ENCODE measurements at places on chromosomes 13 and 19. TPM values are rescaled to one million over a fixed set of nuclear protein-coding genes. Genes with fewer than 3 reads are reported as not detected.
A peak's percentile ranks its signal among the peaks of the same experiment; 100 is the strongest.

DNA sequence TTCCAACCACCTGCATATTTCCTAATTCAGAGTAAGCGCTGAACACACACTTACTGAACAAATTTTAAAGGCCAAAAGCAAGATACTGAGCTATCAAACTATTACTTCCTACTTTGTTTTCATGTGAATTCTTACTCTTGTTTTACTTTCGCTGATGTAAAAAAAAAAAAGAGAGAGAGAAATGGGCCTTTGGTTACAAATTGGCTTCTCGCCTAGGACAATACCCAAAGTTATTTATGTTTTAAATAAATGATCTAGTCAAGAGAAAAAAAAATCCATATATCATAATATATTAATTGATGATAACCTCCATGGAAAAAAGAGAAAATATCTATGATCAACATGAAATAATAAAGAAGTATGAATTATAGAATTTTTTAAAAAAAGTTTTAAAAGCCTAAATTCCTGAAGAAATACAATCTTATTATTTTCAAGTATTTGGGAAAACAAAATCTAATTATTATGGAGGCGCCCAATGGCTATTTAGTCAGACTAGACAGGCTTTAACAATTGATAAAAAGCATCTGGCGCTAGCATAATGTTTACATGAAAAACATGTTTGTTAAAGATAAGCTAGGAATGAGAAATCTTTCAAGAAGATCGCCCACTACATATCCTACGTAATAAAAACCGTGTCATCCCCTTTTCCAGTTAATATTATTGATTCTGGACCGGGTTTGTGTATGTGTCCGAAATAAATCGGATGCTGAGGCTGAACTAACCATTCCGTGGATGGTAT lies 9.0 kb downstream of the COL4A1 start:
- no peak for DNase-seq
- H3K27ac ChIP-seq: peak overlapping the region; percentile 79
- no peak overlapping the region for H3K4me3 ChIP-seq
- no peaks in the 10 kb centered on the region for H3K27me3 ChIP-seq
- H3K4me1 ChIP-seq: no peaks in the 10 kb centered on the region

DNA sequence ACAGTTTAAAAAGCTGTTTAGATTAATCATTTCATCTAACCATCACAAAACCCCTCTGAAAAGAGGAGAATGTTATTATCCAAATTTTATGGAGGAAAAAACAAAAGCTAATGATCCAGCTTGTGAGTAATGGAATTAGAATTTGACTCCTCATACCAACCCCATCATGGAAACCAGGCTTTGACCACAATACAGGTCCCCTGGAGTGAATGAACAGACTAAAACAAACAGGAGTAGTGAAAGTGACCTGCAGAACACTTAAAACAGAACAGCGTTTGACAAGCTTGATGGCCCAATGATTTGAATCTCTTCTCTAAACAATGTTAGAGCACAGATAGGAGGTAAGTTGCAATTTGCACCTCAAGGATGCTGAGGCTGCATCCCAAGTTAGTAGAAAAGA lies 230.0 kb downstream of the DCT start:
- H3K27me3 ChIP-seq: no peaks in the 10 kb centered on the region
- peaks cover 9% of the 10 kb centered on the region for H3K4me1 ChIP-seq
- DNase-seq: no peak
- H3K4me3 ChIP-seq: no peak overlapping the region

GRCh38 chr13:62626771-62627170 lies 1211.1 kb upstream of the PCDH20 start:
- no peaks in the 10 kb centered on the region for H3K36me3 ChIP-seq
- DNase-seq: no peak
- H3K27ac ChIP-seq: no peak overlapping the region
- H3K27me3 ChIP-seq: no peaks in the 10 kb centered on the region
- no peaks in the 10 kb centered on the region for H3K4me1 ChIP-seq
- H3K4me3 ChIP-seq: no peak overlapping the region

- no peak for DNase-seq
- no peaks in the 10 kb centered on the region for H3K36me3 ChIP-seq
- peaks cover 72% of the 10 kb centered on the region for H3K4me1 ChIP-seq
- no peak overlapping the region for H3K27ac ChIP-seq
- H3K27me3 ChIP-seq: no peaks in the 10 kb centered on the region
Measured at GRCh38 chr13:40648040-40648439, 18.4 kb downstream of the FOXO1 start.

GRCh38 chr13:110636053-110636475 lies 20.7 kb downstream of the NAXD start:
- no peak overlapping the region for H3K4me3 ChIP-seq
- peaks cover 8% of the 10 kb centered on the region for H3K4me1 ChIP-seq
- H3K36me3 ChIP-seq: peaks cover 6% of the 10 kb centered on the region
- H3K27ac ChIP-seq: no peak overlapping the region
- H3K27me3 ChIP-seq: no peaks in the 10 kb centered on the region

GRCh38 chr13:97468331-97468730 lies 34.4 kb downstream of the RAP2A start:
- peak; percentile 48 for DNase-seq
- H3K27ac ChIP-seq: peak overlapping the region; percentile 67
- H3K4me1 ChIP-seq: peaks cover 7% of the 10 kb centered on the region

DNA sequence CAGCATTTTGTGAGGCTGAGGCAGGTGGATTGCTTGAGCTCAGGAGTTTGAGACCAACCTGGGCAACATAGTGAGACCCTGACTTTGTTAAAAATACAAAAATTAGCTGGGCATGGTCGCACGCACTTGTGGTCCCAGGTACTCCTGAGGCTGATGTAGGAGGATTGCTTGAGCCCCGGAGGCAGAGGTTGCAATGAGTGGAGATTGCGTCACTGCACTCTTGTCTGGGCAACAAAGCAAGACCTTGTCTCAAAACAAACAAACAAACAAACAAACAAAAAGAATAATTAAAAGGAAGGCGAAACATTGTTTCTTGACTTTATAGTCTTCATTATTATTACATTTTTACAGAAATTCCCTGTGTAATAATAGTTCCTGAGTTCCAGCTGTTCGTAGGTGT lies 15.9 kb downstream of the BIVM start:
- no peaks in the 10 kb centered on the region for H3K27me3 ChIP-seq
- H3K27ac ChIP-seq: no peak overlapping the region
- DNase-seq: no peak
- H3K36me3 ChIP-seq: no peaks in the 10 kb centered on the region

GRCh38 chr13:112771877-112772538 lies 82.2 kb downstream of the ATP11A start:
- no peak overlapping the region for H3K27ac ChIP-seq
- no peak overlapping the region for H3K4me3 ChIP-seq
- no peaks in the 10 kb centered on the region for H3K4me1 ChIP-seq
- no peak for DNase-seq
- H3K36me3 ChIP-seq: no peaks in the 10 kb centered on the region

DNA sequence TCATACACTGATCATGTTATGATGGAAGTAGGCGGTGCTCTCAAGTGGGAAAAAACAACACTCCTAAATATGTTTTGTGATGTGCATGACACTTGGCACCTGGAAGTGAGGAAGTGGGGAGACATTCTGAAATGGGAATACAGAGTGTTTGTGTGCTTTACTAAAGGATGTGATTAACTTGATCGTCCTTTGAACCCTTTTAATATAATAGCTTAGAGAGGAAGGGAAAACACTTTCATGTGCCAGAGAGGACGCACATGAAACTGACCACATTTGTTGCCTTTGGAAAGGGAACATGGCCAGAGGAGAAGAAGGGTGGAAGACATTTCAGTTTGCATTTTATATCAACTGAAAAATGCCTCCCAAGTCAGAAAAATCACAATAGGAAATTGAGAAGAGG lies 31.4 kb downstream of the SMAD9 start:
- H3K27me3 ChIP-seq: no peaks in the 10 kb centered on the region
- no peak for DNase-seq
- H3K36me3 ChIP-seq: no peaks in the 10 kb centered on the region
- no peak overlapping the region for H3K4me3 ChIP-seq
- H3K27ac ChIP-seq: no peak overlapping the region

DNA sequence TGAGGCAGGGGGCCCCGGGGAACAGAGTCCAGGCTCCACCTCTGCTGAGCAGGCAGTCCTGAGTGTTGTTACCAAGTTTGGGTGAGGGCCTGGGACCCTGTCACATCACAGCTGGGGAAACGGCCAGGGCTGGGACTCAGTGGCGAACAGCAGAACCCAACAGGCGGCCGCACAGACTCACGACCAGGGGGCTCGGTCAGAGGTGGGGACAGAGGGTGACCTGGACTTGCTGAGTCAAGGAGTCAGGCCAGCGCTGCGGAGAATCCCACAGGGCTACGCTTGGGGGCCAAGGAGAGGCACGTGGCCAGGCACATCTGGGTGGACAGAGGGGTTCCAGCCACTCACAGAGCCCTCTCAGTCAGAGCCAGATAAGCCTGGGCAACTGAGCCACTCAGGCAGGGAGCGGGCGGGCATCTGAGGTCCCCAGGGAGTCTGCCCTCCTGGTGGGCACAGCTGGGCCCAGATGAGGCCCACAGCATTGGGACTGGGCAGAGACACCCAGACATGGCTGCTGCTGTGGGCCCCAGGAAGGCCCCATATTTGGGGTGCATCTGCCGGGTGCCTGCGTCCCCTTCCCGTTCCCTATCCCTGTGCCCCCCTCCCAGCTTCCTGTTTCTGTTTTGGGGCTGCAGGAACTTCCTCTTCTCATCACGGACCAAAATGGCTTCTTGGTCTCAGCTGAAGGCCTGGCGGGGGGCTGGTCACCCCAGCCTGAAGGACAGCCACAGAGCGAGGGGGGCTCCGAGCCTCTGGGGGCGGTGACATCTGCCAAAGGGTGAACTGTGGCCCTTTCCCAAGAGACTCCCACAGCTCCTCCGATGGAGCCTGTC lies 34.0 kb downstream of the CEBPA start:
- no peaks in the 10 kb centered on the region for H3K4me1 ChIP-seq
- no peak for DNase-seq
- no peak overlapping the region for H3K27ac ChIP-seq
- H3K27me3 ChIP-seq: peaks cover 4% of the 10 kb centered on the region

DNA sequence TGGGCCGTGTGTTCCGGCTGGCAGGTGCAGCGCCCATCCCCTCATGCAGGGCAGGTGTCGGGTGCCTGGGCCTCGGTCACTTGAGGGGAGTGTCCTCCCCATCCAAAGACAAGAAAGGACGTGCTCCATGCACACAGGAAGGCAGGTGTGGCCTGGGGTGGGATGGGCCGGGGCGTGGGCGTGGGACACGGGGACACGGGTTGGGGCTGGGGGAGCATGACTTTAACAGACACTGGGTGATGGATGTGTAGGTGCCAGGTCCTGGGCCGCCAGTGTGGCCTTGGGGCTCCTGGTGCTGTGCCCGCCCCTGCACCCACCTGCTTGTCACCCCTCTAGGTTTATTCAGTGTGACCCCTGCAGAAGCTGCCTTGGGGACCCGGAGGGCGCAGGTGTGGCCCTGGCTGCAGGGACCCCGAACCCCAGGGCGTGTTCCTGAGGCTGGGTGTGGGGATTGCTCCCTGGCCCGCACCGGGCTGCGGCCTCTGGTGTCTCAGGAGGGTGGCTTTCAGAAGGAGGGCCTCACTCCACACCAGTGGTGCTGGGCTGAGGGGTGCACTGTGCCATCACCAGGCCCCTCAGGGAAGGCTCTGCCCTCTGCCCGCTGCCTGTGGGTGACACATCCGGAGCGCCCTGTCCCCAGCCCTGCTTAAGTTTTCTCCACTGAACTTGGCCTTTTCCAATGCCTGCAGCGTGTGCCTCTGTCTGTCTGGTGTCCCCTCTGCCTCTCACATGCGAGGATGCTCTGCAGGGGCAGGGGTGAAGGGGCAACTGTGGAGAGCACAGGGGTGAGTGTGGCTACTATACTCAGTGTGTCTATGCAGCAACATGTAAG lies 5.2 kb downstream of the TMEM255B start:
- H3K27ac ChIP-seq: no peak overlapping the region
- H3K4me1 ChIP-seq: no peaks in the 10 kb centered on the region
- no peak overlapping the region for H3K4me3 ChIP-seq
- H3K27me3 ChIP-seq: no peaks in the 10 kb centered on the region

DNA sequence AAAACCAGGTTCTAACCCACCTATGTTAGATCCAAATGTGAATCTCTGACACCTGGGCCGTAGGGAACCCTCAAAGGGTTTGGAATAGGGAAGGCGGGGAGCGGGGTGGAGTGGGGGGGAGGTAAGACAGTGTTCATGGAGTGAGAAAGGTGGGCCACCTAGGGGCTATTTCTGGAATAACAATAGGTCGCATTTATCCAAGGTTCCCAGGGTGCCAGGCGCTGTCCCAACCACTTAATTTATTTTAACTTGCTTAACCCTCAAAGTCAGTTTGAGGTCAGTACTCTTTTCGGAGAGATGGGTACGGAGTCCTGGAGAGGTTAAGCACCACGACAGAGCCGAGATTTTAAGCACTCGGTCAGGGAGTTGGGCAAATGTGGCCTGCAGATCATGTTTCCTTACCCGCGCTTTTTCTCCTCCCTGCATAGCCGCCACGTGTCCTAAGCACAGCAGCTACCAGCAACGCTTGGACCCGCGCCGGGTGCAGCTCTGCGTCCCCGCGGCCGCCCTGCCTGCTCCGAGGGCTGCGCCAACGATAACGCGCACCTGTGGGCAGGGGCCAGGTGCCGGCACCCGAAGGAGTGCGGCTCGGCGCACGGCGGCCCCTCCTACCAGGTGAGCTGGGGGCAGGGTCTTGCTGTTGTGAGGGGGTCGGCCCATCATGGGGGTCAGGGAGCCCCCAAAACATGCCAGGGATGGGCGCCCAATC lies 25.0 kb upstream of the FXYD3 start:
- peak overlapping the region; percentile 25 for H3K4me3 ChIP-seq
- peak; percentile 83 for DNase-seq
- peaks cover 8% of the 10 kb centered on the region for H3K27me3 ChIP-seq
- no peaks in the 10 kb centered on the region for H3K4me1 ChIP-seq
- no peaks in the 10 kb centered on the region for H3K36me3 ChIP-seq
- no peak overlapping the region for H3K27ac ChIP-seq

DNA sequence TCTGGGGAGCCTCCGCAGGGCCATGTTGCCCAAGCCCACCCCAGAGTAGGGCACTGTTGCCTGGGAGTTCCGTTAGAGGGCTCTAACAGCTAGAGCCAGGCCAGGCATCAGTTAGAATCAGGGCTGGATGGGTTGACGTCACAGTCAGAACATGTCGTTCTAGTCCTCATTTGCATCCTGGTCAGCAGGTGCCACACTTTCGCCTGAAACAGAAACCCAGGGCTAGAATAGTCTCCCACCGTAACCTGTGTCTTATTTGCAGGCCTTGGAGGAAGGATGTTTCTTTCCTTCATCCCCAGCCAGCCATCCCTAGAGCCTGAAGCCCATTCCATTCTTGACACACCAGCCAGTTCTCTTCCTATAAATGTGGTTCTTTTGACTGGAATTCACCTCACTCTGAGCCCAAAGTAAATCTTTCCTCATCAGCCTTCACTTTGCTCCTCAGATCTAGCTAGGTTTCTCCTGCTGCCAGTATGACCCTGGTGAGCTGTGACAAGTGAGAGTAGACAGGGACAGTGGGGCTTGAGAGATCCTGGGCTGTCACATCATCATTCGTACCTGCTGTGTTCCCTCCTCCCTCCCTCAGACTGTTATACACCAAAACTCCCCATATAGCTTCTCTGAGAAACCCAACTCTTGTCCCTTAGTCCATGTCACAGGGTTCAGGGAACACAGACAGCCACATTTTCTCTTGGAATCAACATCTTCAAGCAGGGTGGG lies 12.2 kb upstream of the CCDC97 start:
- peaks cover 33% of the 10 kb centered on the region for H3K36me3 ChIP-seq
- no peak overlapping the region for H3K4me3 ChIP-seq
- H3K27ac ChIP-seq: peak overlapping the region; percentile 78

Gene SUCLA2
- 42.4 TPM for total RNA-seq

Gene UBXN6
- 99.0 TPM for total RNA-seq

Gene KLF1
- total RNA-seq: not detected

Gene LILRB3
- 24.7 TPM for total RNA-seq

Gene RFX2
- 15.3 TPM for total RNA-seq

Gene CEACAM20
- not detected for total RNA-seq
